Naive thymus-derived CD8-positive, alpha-beta T cell (primary cell): ENCODE measurements at places on chromosomes 1 and 21. TPM values are rescaled to one million over a fixed set of nuclear protein-coding genes. Genes with fewer than 3 reads are reported as not detected.

DNA sequence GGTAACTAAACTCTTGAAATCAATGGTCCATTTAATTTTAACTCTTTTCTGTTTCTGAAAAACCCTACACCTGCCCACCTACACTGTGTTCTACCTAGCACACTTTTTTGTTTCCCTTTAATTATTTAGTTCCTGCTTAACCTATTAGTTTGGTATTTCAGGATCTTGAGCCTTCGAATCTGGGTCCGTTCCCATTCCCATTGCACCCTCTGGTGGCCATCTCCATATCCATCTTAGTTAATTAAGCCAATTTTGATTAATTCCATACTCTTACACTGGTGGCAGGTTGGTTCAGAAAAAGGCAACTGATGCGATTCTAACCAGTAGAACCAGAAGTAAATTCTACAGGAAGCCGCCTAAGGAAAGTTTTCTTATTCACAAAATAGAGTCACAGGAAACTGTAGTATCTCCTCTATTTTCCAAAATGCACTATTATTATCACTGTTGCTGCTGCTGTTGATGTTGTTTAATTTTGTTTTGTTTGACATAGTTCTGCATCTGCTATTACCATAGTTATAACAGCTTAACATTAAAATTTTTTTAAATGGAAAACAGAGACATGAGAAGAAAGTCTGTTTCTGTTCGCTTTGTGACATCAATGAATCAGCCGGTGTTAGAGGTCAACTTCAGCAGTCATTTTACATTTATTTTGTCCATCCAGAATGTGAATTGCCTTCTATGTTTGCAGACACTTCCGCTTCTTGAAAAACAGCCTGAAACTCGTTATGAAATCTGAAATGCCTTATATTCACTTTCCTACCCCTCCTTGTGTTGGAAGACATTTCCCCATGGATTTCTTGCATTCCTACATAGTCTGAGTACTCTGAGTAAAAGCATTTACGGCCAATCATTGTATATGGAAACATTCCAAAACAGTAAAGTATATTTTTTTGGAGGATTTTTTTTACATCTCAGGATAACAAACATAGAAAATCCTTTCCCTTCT lies 115.5 kb upstream of the NCAM2 start:
- DNase-seq: no peak
- no peak overlapping the region for H3K27ac ChIP-seq
- H3K4me3 ChIP-seq: no peak overlapping the region
- no peaks in the 10 kb centered on the region for H3K4me1 ChIP-seq
- H3K27me3 ChIP-seq: no peaks in the 10 kb centered on the region

GRCh38 chr1:5565281-5566125 lies 426.7 kb downstream of the NPHP4 start:
- H3K27ac ChIP-seq: no peak overlapping the region
- no peak for DNase-seq
- H3K4me3 ChIP-seq: no peak overlapping the region
- H3K27me3 ChIP-seq: peaks cover 10% of the 10 kb centered on the region
- H3K36me3 ChIP-seq: no peaks in the 10 kb centered on the region

GRCh38 chr1:175737451-175737850 lies 5.9 kb downstream of the TNR start:
- no peak overlapping the region for H3K4me3 ChIP-seq
- no peaks in the 10 kb centered on the region for H3K36me3 ChIP-seq
- peaks cover 33% of the 10 kb centered on the region for H3K27me3 ChIP-seq
- no peaks in the 10 kb centered on the region for H3K4me1 ChIP-seq
- H3K27ac ChIP-seq: no peak overlapping the region
- no peak for DNase-seq

- H3K27ac ChIP-seq: no peak overlapping the region
- DNase-seq: no peak
- peaks cover 25% of the 10 kb centered on the region for H3K36me3 ChIP-seq
- no peaks in the 10 kb centered on the region for H3K27me3 ChIP-seq
- H3K4me3 ChIP-seq: no peak overlapping the region
- H3K4me1 ChIP-seq: peaks cover 36% of the 10 kb centered on the region
Observed at GRCh38 chr21:34800797-34801518, 132.2 kb downstream of the CLIC6 start.

- H3K4me3 ChIP-seq: peak overlapping the region; percentile 52
- H3K27ac ChIP-seq: peak overlapping the region; percentile 86
- H3K36me3 ChIP-seq: peaks cover 11% of the 10 kb centered on the region
- H3K4me1 ChIP-seq: peaks cover 24% of the 10 kb centered on the region
- peaks cover 2% of the 10 kb centered on the region for H3K27me3 ChIP-seq
- peak; percentile 77 for DNase-seq
Observed at GRCh38 chr21:46295996-46296752, 10.0 kb downstream of the YBEY start.

- DNase-seq: no peak
- no peak overlapping the region for H3K4me3 ChIP-seq
- no peaks in the 10 kb centered on the region for H3K36me3 ChIP-seq
- no peaks in the 10 kb centered on the region for H3K4me1 ChIP-seq
- no peak overlapping the region for H3K27ac ChIP-seq
Observed at GRCh38 chr1:112557385-112557784, 48.6 kb downstream of the WNT2B start.

DNA sequence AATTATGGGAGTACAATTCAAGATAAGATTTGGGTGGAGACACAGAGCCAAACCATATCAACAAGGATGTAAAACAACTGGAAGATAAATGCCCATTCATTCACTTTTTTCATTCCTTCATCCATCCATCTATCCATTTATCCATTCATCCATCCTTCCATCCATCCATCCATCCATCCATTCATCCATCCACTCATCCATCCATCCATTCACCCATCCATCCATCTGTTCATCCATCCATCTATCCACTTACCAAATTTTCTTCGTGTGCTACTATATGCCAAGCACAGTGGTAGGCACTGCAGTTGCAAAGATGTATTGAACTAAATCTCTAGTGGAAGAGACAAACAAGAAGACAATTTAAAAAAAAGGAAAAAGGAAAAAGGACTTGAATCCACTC lies 14.3 kb upstream of the SIPA1L2 start:
- no peak overlapping the region for H3K27ac ChIP-seq
- H3K27me3 ChIP-seq: no peaks in the 10 kb centered on the region
- no peaks in the 10 kb centered on the region for H3K4me1 ChIP-seq
- DNase-seq: no peak

GRCh38 chr1:228105270-228105995 lies 2.3 kb upstream of the C1orf35 start:
- H3K4me3 ChIP-seq: no peak overlapping the region
- DNase-seq: no peak
- no peaks in the 10 kb centered on the region for H3K36me3 ChIP-seq
- no peak overlapping the region for H3K27ac ChIP-seq

DNA sequence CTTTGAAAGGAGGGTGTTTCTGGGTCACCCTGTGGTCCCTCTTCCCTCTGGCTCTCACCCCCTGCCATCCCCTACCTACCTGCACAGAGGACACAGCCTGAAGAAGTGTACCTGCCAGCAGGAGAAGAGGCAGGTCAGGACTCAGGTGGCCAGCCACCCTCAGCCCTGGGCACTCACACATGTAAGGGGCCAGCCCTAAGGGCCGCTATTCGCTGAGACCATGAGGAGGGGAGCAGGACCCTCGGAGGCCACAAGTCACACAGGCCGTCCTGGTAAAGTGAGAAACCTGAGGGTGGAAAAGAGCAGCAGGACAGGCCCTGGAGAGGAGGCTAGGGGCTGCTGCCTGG lies 1.2 kb downstream of the ZNF692 start:
- DNase-seq: no peak
- peak overlapping the region; percentile 93 for H3K4me3 ChIP-seq

GRCh38 chr1:43621861-43622260 lies 28.1 kb upstream of the KDM4A start:
- no peaks in the 10 kb centered on the region for H3K27me3 ChIP-seq
- no peaks in the 10 kb centered on the region for H3K36me3 ChIP-seq
- no peak for DNase-seq
- no peak overlapping the region for H3K4me3 ChIP-seq

DNA sequence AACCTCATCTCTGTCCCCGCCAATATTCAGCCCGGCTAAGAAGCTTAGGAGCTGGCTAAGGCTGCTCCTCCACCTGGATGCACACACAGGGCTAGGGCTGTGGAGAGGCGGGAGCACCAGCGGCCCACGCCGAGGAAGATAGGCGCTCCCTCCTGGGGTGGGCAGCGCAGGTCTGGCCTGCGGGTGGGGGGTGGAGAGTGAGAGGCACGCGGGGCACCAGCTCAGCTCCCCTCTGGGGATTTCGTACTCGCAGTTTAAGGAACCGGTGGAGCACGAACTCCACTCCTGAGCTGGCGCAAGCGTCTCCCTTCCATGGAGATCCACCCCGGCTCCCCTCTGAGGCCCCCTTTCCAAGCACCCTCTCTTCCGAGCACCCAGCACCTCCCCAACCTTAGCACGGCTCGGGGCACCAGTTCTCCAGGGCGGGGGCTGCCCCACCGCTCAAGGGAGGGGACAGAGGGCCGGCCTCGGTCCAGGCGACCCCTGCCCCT lies 433 bp upstream of the KAZN start:
- peaks cover 8% of the 10 kb centered on the region for H3K4me1 ChIP-seq
- H3K36me3 ChIP-seq: no peaks in the 10 kb centered on the region
- no peak overlapping the region for H3K4me3 ChIP-seq
- H3K27me3 ChIP-seq: peaks cover 41% of the 10 kb centered on the region
- H3K27ac ChIP-seq: no peak overlapping the region
- DNase-seq: no peak

- H3K27ac ChIP-seq: peak within 1 kb of the TSS; percentile 98
- H3K36me3 ChIP-seq: peaks cover 5% of the 10 kb centered on the region
- H3K4me1 ChIP-seq: peaks cover 16% of the 10 kb centered on the region
- peak; percentile 94 for DNase-seq
Observed at GRCh38 chr1:203006948-203007871, at the start of gene TMEM183A. TMEM183A (plus strand) TSS chr1:203007374; CDS start chr1:203007466, 92 bp downstream.

- peaks cover 7% of the 10 kb centered on the region for H3K27me3 ChIP-seq
- no peaks in the 10 kb centered on the region for H3K4me1 ChIP-seq
- H3K4me3 ChIP-seq: no peak overlapping the region
- DNase-seq: no peak
- H3K36me3 ChIP-seq: no peaks in the 10 kb centered on the region
Observed at GRCh38 chr1:117540532-117540931, 65.3 kb upstream of the TENT5C start.

DNA sequence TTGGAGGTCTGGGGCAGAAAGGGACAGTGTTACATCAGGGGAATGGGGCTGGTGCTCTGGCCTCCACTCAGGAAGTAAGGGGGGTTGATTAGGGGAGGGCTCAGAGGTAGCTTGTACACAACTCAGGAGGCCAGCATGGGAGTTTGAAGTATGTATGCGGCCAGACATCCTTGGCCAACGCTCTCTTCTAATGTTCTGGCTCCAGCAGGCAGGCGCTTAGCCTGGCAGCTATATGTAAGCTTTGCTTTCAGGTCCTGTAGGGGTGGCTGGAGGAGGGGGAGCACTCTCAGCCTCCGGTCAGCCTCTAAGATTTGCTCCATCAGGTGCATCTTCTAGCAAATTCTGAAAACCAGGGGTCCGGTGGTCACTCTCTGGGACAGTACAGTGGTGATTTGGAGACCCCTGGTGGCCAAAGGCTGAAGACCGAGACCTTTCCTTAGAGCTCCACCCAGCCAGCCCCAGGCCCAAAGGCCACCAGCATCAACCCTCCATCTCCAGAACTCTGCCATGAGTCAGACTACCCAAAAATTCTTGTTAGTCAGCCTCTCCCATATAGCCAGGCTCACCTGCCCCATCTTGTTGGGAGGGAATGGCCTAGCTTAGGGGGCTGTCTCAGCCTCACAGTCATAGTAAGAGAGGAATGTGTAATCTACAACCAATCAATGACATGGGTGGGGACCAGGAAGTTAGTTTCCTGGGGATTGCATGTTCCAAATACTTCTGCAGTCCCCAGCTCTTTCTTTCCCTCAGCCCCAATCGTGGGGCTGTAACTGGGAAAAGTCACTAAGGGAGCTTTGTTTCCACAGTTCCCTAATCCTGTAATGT lies 9.7 kb upstream of the COL8A2 start:
- H3K4me3 ChIP-seq: no peak overlapping the region
- no peaks in the 10 kb centered on the region for H3K36me3 ChIP-seq

GRCh38 chr1:108600504-108600903 lies 40.6 kb downstream of the EEIG2 start:
- no peak overlapping the region for H3K4me3 ChIP-seq
- no peaks in the 10 kb centered on the region for H3K27me3 ChIP-seq
- DNase-seq: no peak
- peaks cover 10% of the 10 kb centered on the region for H3K4me1 ChIP-seq

DNA sequence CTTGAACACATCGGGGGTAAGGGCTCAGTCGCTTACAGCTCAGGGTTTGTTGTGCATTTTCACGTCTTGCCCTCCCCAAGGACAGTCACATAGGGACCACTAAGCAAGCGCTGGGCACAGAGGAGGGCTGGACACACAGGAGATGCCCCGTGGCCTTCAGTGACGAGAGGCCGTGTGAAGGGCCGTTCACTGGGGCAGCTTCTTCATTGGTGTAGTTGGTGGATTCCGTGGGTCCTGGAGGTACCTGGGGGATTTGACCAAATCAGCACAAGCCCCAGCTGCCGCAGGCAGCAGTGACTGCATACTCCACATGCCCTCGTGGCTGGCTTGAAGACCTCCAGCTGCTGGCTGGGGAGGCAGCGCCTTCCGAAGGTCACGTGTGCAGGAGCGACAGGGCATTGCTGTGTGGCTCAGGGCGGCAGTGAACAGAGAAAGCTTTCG lies 100.8 kb upstream of the C1orf174 start:
- H3K27me3 ChIP-seq: peaks cover 43% of the 10 kb centered on the region
- H3K36me3 ChIP-seq: no peaks in the 10 kb centered on the region
- H3K27ac ChIP-seq: no peak overlapping the region
- no peak overlapping the region for H3K4me3 ChIP-seq
- DNase-seq: no peak

DNA sequence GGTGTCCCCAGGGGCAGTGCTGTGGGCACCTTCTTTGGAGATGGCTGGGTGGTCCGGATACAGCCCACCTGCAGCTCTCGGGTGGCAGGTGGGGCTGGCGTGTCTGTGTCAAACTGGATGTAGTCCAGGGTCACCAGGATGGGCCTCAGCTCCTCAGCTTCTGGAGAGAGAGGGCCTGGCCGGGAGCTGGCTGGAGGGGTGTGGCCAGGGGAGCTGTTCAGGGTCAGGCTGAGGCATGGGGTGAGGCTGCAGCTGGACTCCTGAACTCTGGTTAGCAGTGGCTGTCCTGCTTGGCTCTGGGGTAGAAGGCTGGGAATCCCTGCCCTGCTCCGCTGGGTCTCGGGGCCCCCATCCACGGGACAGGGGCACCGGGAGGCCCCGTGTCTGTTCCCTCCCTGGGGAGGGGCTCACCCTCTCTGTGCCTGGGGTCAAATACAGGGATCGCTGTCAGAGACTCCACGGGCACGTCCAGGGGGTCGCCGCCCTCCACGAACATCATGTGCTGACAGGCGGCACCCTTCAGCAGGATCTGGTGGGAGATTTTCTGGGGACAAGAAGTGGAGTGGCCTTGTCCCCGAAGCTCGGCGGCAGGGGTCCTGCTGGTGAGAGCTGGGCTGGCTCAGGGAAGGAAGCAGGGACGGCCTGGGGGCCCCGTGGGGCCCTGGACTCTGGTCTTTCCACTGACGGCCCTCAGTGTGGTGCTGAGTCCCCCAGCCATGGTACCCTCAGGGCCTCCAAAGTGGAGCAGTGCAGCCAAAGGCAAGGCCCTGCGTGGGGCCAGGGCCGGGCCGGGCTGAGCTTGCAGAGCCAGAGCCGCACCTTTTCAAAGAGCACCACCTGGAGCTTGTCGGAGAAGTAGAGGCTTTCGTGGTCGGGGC lies 4.1 kb upstream of the TMEM52 start:
- H3K4me3 ChIP-seq: no peak overlapping the region
- H3K36me3 ChIP-seq: no peaks in the 10 kb centered on the region
- H3K4me1 ChIP-seq: peaks cover 4% of the 10 kb centered on the region
- no peak for DNase-seq

LCE3A gene
- not detected for total RNA-seq

SYT6 gene
- not detected for total RNA-seq

CHODL gene
- not detected for total RNA-seq

SOD1 gene
- 199 TPM for total RNA-seq

RIPPLY3 gene
- total RNA-seq: not detected

PARK7 gene
- 113 TPM for total RNA-seq

CAPN2 gene
- 72.2 TPM for total RNA-seq

ACOT11 gene
- 0.22 TPM for total RNA-seq

HCRTR1 gene
- total RNA-seq: not detected

F13B gene
- not detected for total RNA-seq
